ENCODE measurements at places on chromosomes 3 and 15. TPM values are rescaled to one million over a fixed set of nuclear protein-coding genes. Genes with fewer than 3 reads are reported as not detected.
A peak's percentile ranks its signal among the peaks of the same experiment; 100 is the strongest.

METTL6 gene
- total RNA-seq = 16.0 TPM

GRCh38 chr15:66749841-66750575, 48.0 kb downstream of the SMAD6 start:
- peaks cover 15% of the 10 kb centered on the region for H3K36me3 ChIP-seq
- H3K4me3 ChIP-seq = no peak overlapping the region
- peak overlapping the region; percentile 44 for H3K27ac ChIP-seq

- H3K27ac ChIP-seq = no peak overlapping the region
- DNase-seq = no peak
- no peaks in the 10 kb centered on the region for H3K27me3 ChIP-seq
- no peaks in the 10 kb centered on the region for H3K36me3 ChIP-seq
- peaks cover 11% of the 10 kb centered on the region for H3K4me1 ChIP-seq
Measured at GRCh38 chr3:173739726-173740125, 342.2 kb downstream of the NLGN1 start.

- H3K27me3 ChIP-seq = no peaks in the 10 kb centered on the region
- no peaks in the 10 kb centered on the region for H3K36me3 ChIP-seq
- H3K27ac ChIP-seq = no peak overlapping the region
Measured at GRCh38 chr15:33243393-33243792, 48.9 kb upstream of the FMN1 start.

DNA sequence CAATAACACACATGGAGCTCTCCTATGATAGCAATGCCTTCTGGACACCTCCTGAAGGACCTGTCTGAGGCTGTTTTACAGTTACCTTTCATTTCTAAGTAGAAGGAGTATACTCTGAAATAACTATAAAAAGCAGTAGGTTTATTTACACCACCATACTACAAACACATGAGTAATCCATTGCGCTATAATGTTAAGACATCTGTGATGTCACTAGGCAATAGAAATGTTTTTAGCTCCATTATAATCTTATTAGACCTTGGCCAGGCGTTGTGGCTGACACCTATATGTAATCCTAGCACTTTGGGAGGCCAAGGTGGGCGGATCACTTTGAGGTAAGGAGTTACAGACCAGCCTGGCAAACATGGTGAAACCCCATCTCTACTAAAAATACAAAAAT, 24.7 kb downstream of the PXK start:
- no peaks in the 10 kb centered on the region for H3K27me3 ChIP-seq
- H3K4me1 ChIP-seq = peaks cover 10% of the 10 kb centered on the region
- DNase-seq = no peak
- no peak overlapping the region for H3K4me3 ChIP-seq
